ENCODE measurements at places on chromosomes 3 and 15.

- no peak for DNase-seq
Measured at GRCh38 chr3:171127611-171128010, 101.1 kb upstream of the SLC2A2 start.

GRCh38 chr3:19775765-19776164 lies 158.3 kb downstream of the EFHB start:
- DNase-seq = no peak

GRCh38 chr3:114899186-114899931 lies 247.7 kb downstream of the ZBTB20 start:
- DNase-seq = no peak

- no peak for DNase-seq
Measured at GRCh38 chr3:59606638-59607266, 556.9 kb upstream of the CFAP20DC start.

- DNase-seq = no peak
Measured at GRCh38 chr3:17179381-17180205, 294.8 kb downstream of the PLCL2 start.

DNA sequence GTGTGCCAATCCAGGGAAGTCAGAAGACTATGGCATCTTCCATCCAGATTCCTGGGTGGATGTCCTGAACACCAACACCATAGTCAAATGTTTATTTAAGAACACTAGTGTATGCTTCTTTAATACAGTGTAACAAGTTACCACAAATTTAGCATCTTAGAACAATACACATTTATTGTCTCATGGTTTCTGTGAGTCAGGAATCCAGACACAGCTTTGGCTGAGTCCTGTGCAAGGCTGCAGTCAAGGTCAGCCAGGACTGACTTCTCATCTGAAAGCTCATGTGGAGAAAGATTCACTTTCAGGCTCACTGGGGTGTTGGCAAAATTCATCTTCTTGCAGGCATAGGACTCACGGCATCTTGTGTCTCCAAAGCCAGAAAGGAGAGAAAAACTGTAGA lies 143.4 kb downstream of the ANXA2 start:
- DNase-seq = no peak

GRCh38 chr3:153130312-153130977 lies 31.6 kb upstream of the RAP2B start:
- DNase-seq = no peak

DNA sequence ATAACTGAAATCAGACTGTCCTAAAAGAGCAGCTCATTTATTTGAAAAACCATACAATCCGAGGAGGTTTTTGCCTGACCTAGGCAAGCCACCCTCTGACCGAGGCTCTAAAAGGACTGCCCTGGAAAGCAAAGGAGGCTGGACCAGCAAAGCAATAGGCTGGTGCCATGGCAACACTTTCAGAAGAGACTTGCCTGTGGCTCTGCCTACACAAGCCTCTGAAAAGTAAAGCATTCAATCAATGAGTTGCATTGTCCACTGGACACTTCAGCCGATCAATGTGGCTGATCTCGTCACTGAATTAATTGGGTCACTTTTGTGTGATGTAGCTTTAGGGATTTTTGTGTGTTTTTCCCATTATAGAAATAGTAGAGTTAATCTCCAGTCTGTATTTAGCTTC lies 99.1 kb upstream of the SEMA6D start:
- DNase-seq = no peak

- no peak for DNase-seq
Measured at GRCh38 chr3:36924744-36925521, 19.9 kb downstream of the TRANK1 start.

Measured in T-helper 2 cell treated with Interferon-gamma antibody and Interleukin-4, amounts not matched to agents 5 μg/mL and 100 μg/mL, for 36 hours (primary cell).